Fibroblast of gingiva (primary cell): ENCODE measurements at places on chromosomes 3 and 15.

- peak; percentile 68 for DNase-seq
Observed at GRCh38 chr3:104832530-104832929, 534.2 kb upstream of the ALCAM start.

- no peak for DNase-seq
Observed at GRCh38 chr3:18234717-18235335, 190.3 kb downstream of the SATB1 start.

- no peak for DNase-seq
Observed at GRCh38 chr3:180749322-180749721, 70.0 kb upstream of the CCDC39 start.

- no peak for DNase-seq
Observed at GRCh38 chr3:45670436-45670835, 18.8 kb upstream of the SACM1L start.

- DNase-seq = no peak
Observed at GRCh38 chr15:31111091-31111647, 9.6 kb upstream of the TRPM1 start.

DNA sequence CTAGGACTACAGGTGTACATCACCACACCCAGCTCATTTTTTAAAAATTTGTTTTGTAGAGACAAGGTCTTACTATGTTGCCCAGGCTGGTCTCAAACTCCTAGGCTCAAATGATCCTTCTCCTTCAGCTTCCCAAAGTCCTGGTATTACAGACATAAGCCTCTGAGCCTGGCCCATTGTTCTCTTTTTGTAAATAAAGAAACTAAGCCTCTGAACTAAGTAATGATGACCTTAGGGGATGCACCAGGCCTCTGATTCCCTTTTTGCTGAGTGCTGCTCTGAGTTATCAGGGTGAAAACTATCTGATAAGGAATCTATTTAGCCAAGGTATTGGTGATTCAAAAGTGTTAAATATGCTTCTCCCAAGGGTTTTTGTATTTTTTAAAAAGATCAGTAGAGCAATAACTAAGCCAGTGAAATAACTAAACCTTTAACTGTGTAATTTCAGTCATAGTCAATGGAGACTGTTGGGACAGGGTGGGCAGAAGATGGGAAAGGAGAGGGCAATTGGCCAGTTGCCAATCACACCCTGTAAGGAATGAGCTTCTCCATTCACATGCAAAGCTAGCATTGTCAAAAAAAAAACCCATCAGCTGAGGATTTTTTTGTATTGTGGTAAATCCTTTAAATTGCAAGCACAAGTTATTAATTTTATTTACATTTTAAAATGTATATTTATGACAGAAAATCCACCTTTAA, 194.8 kb upstream of the PFN2 start:
- DNase-seq = no peak

DNA sequence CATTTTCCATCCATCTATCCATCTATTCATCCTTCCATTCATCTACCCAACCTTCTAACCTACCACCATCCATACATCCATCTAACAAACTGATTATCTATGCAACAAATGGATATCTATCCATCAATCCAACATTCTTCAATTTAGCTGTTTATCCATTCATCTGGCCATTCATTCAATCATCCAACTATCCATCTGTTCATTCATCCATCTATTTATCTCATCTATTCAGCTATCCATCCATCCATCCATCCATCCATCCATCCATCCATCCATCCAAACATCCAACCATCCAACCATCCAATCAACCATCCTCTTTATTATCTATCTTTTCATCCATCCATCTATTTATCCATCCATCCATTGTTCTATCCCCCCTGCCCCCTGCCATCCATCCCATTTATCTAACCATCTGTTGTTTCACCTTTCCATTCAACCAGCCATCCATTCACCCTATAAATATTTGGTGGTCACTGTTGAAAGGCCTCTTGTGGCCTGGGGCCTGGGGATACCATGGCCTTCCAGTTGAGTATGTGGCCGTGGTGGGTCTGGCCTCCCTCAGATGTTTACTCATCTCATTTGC, 44.7 kb downstream of the SLC6A6 start:
- no peak for DNase-seq

DNA sequence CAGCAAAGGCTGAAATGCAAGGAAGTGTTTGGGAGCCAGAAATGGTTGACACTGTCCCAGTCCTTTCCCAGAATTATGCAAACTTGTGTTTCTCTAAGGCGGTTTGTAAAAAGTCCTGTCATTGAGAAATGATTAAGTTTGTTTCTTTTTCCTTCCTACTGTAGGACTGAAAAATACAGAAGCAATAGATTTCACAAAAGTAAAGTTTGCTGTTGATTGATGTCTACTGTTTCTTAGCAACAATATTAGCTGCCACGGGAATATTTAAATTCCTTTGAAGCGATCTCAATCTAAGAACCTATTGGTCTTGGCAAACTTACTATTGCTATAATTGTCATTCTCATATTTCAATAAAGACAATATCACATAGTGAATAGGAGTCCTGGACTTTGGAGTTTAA, 100.7 kb upstream of the IL12A start:
- DNase-seq = no peak

- peak; percentile 39 for DNase-seq
Observed at GRCh38 chr15:40594429-40594836, 384 bp downstream of the KNL1 start.

DNA sequence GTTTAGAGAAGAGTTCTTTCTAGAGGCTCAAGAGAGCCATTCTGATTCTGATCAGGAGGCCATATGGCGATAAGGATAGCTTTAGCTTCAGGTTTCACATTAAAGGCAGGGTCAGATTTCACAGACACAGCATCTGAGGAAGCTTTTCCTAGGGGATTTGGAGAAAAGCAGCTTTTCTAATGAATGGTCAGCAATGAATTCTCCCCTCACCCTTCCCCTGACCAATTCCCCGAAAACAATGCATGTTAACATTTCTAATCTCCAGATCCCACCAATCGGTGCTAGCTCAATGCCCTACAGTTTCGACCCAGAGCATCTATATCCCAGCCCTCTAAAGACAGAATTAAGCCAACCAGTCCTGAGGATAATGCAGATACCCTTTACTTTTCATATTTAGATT, 9.8 kb downstream of the AGBL1 start:
- no peak for DNase-seq

- DNase-seq = peak; percentile 80
Observed at GRCh38 chr3:168040607-168041208, 55.0 kb downstream of the GOLIM4 start.

DNA sequence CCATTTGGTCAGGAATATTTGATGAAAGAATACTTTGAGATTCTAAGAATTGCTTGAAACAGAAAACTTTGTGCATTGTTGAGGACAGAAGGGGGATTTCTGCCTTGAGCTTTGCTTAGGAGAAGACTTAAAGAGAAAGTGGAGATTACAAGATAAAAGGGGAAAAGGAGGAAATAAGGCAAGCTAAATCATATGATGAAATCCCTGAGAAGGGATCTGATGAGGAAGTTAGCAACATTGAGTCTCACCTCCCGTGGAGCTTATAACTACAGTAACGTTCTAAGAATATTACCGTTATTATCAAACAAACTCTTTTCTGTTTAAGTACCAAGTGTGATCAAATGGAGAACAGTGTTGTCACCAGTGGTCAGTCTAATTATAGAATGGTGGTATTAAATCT, 414.7 kb upstream of the NAALADL2 start:
- no peak for DNase-seq

GRCh38 chr3:13570391-13571194, 21.7 kb downstream of the FBLN2 start:
- no peak for DNase-seq

- DNase-seq = no peak
Observed at GRCh38 chr3:1499694-1500093, 406.9 kb downstream of the CNTN6 start.
